Osteocyte (in vitro differentiated cells): ENCODE measurements at places on chromosomes 5 and 9. TPM values are rescaled to one million over a fixed set of nuclear protein-coding genes. Genes with fewer than 3 reads are reported as not detected.

- no peaks in the 10 kb centered on the region for H3K36me3 ChIP-seq
- H3K27ac ChIP-seq: no peak overlapping the region
- no peak for DNase-seq
- no peaks in the 10 kb centered on the region for H3K4me1 ChIP-seq
- H3K4me3 ChIP-seq: no peak overlapping the region
Observed at GRCh38 chr9:87786876-87787275, 61.0 kb downstream of the CTSL start.

GRCh38 chr5:110008131-110008530, 318.4 kb downstream of the MAN2A1 start:
- no peak overlapping the region for H3K27ac ChIP-seq
- peaks cover 12% of the 10 kb centered on the region for H3K4me1 ChIP-seq
- H3K4me3 ChIP-seq: no peak overlapping the region
- DNase-seq: no peak
- H3K27me3 ChIP-seq: no peaks in the 10 kb centered on the region
- H3K36me3 ChIP-seq: peaks cover 1% of the 10 kb centered on the region

Gene ITGA2
- total RNA-seq: 0.30 and 0.44 TPM in 2 replicates

Gene LCNL1
- 3.0 and 3.4 TPM in 2 replicates for total RNA-seq

- H3K4me1 ChIP-seq: peaks cover 10% of the 10 kb centered on the region
- H3K36me3 ChIP-seq: peaks cover 15% of the 10 kb centered on the region
- H3K4me3 ChIP-seq: no peak overlapping the region
- H3K27me3 ChIP-seq: no peaks in the 10 kb centered on the region
Observed at GRCh38 chr9:104775574-104775936, 11.6 kb downstream of the NIPSNAP3B start.

Gene IL33
- not detected in 2 replicates for total RNA-seq

GRCh38 chr5:116529615-116530014, 45.0 kb downstream of the SEMA6A start:
- H3K27ac ChIP-seq: no peak overlapping the region
- H3K4me3 ChIP-seq: no peak overlapping the region
- H3K4me1 ChIP-seq: no peaks in the 10 kb centered on the region
- DNase-seq: no peak
- no peaks in the 10 kb centered on the region for H3K36me3 ChIP-seq

DNA sequence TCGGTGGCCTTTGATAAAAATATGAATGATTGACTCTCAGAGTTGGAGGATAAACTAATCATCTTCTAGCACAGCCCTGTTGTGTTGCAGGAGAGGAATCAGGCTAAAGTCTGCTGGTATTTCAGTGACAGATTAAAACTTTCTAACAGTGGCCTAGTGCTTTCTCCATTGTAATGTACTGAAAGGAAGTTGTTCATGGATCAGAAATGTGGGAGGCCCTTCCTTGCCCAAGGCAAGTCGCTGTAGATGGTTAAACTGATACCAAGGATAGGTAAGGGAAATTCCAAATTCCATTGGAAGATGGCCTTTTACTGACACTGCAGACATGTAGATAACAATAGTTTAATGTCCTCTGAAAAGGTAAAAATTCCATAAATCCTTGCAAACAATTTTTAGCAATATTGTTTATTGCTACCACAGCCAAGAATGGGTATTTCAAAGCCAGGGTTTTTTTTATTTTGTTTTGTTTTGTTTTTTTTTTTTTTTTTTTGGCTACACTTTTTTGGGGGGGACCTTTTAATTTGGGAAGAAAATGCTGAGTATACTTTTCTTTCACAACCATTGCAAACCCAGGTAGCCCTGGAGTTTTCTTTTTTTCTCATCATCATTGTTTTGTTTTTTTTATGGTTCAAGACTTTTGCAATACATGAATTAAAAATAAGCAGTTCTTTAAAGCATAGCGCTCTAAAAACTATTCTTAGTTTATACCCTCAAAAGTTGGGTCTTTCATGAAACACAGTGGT, 35.5 kb downstream of the WDR36 start:
- peaks cover 29% of the 10 kb centered on the region for H3K36me3 ChIP-seq
- DNase-seq: no peak
- H3K4me1 ChIP-seq: no peaks in the 10 kb centered on the region
- no peak overlapping the region for H3K4me3 ChIP-seq

Gene AK3
- 46.0 and 47.5 TPM in 2 replicates for total RNA-seq

DNA sequence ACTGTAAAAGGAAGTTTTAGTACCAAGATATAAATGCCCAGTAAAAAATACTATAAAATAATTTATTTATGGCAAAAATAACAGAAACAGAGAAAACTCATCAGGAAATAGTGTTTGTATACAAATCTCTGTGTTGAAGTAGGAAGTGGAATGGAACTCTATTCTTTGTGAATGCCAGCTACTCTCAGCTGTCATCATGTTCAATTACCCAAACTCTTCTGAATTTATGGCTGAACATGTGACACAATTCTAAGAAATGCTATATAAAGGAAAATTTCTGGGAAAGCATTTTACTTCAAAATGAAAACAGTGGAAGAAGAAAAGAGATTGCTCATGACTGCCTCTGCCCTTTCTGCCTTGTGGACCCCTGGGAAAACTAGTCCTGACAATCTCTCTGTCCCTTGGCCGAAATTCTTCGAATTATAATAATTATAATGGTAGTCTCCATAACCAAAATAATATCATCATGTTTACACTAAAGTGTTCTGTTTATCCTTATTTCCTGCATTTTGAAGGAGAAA, 522.3 kb upstream of the ST8SIA4 start:
- no peak overlapping the region for H3K4me3 ChIP-seq
- H3K27me3 ChIP-seq: no peaks in the 10 kb centered on the region
- H3K27ac ChIP-seq: no peak overlapping the region
- no peak for DNase-seq
- no peaks in the 10 kb centered on the region for H3K4me1 ChIP-seq

Gene ENG
- total RNA-seq: 140 and 143 TPM in 2 replicates

Gene ELOVL7
- total RNA-seq: 0.46 and 0.47 TPM in 2 replicates

- H3K4me3 ChIP-seq: no peak overlapping the region
- H3K27me3 ChIP-seq: peaks cover 7% of the 10 kb centered on the region
- no peak for DNase-seq
- no peaks in the 10 kb centered on the region for H3K36me3 ChIP-seq
- no peak overlapping the region for H3K27ac ChIP-seq
- peaks cover 21% of the 10 kb centered on the region for H3K4me1 ChIP-seq
Observed at GRCh38 chr9:22158927-22159346, 149.8 kb upstream of the CDKN2B start.

DNA sequence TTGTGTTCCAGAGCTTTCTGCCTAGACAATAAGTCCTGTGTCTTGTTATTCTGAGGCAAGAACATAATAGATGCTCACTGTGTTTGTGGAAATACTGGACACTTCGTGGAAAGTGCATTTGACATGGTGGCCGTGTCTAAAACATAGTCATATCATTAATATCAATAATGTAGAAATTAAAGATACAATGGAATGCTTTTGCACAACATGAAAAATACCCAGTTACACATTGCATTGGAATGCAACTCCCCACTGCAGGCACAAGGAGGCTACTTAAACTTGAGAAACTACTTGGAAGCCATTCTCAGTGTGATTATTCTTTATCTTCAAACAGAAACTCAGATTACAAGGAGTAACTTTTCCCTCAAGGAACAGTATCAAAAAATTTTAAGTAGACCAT, 145.3 kb upstream of the ZNF462 start:
- peak overlapping the region; percentile 84 for H3K27ac ChIP-seq
- no peaks in the 10 kb centered on the region for H3K27me3 ChIP-seq
- peaks cover 35% of the 10 kb centered on the region for H3K4me1 ChIP-seq
- no peak for DNase-seq

Gene PCDHA1
- not detected in 2 replicates for total RNA-seq

Gene ALDOB
- not detected in 2 replicates for total RNA-seq

Gene ZDHHC11
- total RNA-seq: 4.4 and 6.3 TPM in 2 replicates

Gene TUSC1
- total RNA-seq: not detected in 2 replicates

DNA sequence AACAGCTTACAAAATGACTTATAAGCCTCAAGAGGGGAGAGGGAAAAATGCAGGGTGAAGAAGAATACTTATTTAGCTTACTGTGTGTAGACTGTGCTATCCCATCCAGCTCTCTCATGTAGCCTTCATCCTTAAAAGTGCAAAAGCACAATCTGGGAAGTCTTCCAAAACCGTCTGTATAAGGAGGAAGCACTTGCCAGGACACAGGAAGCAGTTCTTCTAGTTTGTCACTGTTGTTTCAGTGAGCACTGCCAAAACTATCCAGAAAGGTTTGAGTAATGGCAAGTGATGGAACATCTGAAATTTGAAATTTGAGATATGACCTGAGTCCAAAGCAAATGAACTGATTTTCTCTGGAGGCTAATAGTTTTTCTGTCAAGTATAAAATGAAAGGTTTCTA, 140.8 kb upstream of the ISL1 start:
- no peaks in the 10 kb centered on the region for H3K27me3 ChIP-seq
- H3K27ac ChIP-seq: no peak overlapping the region
- no peak overlapping the region for H3K4me3 ChIP-seq
- H3K4me1 ChIP-seq: no peaks in the 10 kb centered on the region
- H3K36me3 ChIP-seq: no peaks in the 10 kb centered on the region
